Stimulated activated CD8-positive, alpha-beta memory T cell treated with anti-CD3 and anti-CD28 coated beads, Interleukin-4, amount 100 ng/mL, for 1 hour (primary cell): ENCODE measurements at places on chromosomes 4 and X.

DNA sequence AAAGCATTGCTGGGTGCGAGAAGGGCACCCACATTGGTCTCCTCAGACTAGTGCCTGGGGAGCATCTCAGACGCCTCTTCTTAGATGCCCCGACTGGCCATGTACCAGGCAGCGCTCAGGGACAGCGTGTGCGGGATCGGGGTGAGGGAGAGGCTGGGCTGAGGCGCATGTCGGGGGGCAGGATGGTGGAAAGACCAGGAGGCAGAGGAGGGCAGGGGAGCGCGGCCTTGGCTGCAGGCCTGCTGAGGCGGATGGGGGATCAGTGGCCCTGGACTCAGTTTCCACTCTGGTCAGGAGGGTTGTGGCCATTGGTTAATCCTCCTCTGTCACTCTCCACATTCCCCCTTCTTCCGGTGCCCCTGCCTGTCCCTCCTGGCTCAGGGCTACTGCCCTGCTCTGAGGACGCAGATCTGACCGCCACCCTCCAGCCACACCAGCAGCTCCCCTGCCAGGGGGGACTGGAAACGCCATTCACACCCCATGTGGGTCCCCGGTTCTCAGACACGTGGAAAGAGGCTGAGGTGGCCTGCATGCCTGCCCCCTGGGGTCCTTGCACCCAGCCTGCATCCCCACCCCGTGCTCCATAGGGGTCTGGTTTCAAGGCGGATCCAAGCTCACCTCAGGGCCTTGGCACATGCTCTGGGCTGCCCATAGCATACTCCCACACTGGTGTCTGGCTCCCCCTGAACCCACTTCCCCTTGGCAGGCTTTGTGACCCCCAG, 105.9 kb downstream of the CPZ start:
- DNase-seq: no peak

DNA sequence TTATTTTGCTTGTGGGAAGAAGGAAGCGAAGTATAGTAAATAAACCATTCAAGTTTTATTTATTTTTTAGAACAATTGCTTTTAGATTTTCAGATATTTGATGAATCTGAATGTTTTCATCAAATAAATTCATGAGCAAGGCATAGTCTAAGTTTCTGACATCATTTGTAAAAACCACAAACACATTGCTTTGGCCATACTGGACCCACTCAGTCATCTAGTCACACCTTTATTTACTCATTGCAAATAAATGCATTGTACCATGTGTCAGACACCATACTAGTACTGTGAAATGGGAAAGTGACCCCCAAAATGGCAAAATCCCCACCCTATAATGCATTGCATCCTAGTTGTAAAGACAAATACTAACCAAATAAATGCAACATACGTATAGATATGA, 449.1 kb upstream of the SMIM31 start:
- no peak for DNase-seq

DNA sequence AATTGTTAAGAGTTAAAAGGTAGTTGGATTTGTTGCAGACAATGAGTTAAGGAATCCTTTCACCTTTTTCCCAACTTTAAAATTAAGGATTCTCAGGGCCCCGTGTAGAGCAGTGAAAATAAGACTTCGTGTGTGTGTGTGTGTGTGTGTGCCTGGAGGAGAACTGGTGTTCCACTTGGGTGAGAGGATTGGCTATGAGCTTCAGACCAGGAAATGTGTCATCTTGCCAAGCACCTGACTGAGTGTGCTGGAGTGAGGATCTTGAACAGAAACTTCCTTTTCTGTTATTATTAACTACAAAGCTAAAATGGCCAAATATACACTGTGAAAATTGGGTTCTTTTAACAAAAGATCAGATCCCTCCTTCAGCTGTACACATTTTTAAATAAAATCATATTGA, 113.1 kb upstream of the VCX2 start:
- DNase-seq: no peak

- no peak for DNase-seq
Measured at GRCh38 chr4:21290562-21290961, 590.3 kb downstream of the PACRGL start.

DNA sequence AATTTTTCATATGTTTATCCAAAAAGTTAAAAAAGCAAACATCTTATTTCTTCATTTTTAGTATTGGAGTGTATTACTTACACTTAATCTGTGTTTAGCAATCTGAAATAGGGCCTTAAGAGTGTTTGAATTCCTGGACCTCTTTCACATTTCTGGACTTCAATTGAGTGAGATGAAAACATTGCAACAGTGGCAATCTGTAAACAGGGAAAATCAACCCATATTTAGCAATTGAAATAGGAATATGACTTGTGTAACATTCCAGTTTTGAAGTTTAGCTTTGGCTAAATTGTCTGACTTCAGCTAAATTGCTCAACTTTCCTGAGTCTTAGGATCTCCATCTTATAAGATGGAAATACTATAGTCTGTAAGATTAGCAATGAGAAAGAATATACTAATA, 34.6 kb upstream of the FHL1 start:
- no peak for DNase-seq

- no peak for DNase-seq
Measured at GRCh38 chrX:80576806-80577533, 156.7 kb downstream of the TENT5D start.

GRCh38 chr4:52612341-52612740, 46.8 kb downstream of the USP46 start:
- DNase-seq: no peak

- no peak for DNase-seq
Measured at GRCh38 chr4:152187693-152188092, 348.2 kb downstream of the FBXW7 start.

DNA sequence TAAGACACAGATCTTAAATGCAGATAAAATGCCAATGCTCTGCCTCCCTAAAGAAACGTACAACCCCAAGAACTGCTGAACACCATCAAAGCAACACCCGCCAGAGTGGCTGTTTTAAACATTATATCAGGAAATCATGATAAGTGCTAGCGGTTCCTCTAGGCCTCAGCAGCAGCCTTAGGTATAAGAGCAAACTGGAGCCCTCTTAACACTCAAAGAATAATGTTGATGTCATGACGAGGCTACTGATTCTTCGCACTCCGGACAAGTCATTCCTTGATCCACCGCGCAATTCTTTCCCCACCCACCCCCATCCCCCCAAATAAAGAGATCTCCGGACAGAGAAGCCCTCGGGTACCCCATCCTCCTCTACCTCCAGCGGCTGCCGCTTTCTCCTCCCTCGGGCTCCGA, 507 bp downstream of the LIN54 start:
- no peak for DNase-seq

DNA sequence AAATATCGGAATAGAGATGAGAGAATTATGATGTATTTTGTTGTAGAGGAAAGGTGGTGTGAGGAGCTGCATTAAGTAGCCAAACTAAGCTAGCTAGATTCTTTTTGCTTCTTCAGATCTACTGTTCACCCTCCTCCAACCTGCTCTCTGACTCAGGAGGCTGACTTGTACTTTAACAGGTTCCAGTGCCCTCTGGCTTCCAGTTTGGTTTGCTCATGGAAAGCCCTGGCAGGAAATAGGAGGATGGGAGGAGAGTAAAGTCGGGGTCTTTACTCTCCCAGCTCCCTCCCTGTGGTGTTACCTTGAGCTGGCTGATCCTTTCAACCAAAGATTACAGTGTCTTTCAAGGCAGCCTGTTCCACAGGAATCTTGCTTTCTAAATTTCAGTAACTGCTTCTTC, 277.0 kb upstream of the EDA2R start:
- DNase-seq: no peak

GRCh38 chrX:69185141-69185540, 19.9 kb upstream of the PJA1 start:
- DNase-seq: no peak

DNA sequence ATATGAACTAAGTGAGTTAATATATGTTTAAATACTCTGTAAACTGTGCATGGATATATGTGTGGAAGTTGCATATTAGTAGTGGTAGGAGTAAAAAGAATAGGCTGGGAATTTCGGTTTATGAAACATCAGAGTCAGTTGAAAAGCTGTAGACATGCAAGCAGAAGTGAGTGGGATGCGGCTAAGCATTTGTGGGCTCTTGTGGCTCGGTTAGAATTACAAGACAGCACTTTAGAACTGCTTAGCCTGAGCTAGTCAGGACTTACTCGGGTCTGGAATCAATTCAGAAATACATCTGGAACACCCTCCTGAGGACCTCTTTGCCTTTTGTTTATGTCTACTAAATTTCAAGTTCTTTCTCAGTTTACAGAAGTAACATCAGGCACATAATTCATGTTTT, 93.6 kb downstream of the AFF2 start:
- DNase-seq: no peak

- DNase-seq: no peak
Measured at GRCh38 chr4:108492816-108493595, 127.4 kb upstream of the RPL34 start.

DNA sequence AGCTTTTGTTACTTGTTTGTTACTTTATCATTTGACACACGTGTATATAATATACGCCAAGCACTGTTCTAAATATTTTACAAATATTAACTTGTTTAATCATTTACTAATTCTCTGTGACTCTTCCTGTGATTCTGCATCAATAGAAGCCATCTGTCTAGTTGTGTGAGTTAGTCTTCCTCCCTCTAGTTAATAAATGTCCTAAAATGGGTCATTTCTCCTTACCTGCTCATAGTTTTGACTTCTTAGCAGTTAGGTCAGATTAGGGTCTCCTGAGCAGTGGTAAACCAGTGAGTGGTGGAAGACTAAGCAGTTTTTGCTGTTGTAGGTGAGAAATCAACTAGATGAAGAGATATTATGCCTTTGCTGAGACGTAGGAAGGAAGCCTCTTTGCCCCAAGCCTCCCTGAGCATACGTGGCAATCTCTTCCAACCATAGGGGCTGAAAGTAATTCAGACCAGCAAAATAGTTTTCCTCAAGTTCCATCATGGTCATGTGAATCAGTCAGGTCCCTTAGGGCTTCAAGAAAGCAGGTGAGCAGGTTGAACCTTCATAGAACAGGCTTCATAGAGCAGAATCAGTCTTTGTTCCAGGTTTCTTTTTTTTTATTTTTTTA, 38.7 kb upstream of the THOC2 start:
- no peak for DNase-seq

DNA sequence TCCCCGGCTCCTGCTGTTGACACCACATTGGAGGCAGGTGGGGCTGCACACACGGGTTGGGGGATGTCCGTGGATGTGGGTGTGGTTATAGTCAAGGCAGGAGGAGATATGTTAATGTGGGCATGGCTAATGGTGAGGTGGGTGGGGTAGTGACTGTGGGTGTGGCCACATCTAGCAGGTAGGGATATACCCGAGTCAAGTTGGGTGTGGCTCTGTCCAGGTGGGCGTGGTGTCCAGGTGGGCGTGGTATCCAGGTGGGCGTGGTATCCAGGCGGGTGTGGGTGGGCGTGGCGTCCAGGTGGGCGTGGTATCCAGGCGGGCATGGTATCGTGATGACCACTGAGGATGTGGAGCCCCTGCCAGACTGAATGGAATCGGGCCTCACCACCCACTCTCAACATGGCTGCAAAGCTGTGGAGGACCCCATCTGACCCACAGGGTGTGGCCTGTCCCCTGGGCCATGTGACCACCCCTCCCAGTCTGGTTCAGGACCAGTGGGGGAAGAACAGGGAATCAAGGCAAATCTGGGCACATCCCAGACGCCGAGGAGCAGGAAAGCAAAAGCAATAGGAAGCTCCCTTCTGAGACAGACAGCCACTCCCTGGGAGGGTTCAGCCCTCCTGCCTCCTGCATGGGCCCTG, 21.0 kb downstream of the MAN2B2 start:
- DNase-seq: no peak

DNA sequence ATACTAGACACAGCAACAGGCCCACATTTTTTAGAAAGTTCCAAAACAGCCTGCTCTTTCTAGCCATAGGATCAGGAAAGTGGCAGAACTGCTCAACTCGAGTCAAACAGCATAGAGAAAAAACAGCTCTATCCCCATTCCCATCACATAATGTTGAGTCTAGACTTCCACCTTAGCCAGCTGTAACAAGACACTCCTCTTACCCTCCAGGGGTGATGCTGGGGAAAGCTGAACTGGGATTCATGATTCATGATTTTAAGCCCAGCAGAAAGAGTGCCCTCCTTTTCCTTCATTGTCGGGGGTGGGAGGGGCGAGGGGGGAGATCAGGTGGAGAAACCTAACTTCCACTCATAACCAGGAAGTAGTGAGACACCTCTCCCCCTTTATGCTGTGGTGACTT, 86.1 kb downstream of the CENPC start:
- DNase-seq: no peak

- no peak for DNase-seq
Measured at GRCh38 chr4:146059865-146060264, 115.7 kb upstream of the LSM6 start.

DNA sequence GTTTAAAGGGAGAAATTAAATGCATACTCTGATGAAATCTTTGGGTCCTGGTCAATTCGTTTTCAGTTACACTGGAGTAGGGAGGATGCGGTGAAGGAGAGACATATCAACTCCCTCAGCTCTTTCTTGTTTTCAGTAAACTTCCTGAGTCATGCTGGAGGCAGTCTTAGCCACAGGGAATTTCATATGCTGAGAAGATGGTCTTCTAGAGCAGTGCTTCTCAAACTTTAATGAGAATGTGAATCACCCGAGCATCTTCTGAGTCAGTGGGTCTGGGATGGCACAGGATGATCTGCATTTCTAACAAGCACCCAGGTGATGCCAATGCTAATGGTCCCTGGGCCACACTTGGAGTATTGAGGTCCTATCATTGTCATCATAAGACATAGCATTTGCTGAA, 214.5 kb downstream of the KIT start:
- DNase-seq: no peak
